Suppressor macrophage treated with lipopolysaccharide for 4 hours (primary cell): ENCODE measurements at places on chromosomes 16 and 17.

GRCh38 chr17:76199469-76199868, 40.8 kb downstream of the RNF157 start:
- no peak for DNase-seq

GRCh38 chr16:68349838-68350410, 39.1 kb downstream of the PRMT7 start:
- no peak for DNase-seq

- peak; percentile 14 for DNase-seq
These were observed 123.8 kb downstream of the GOSR1 start for GRCh38 chr17:30600830-30601494.

DNA sequence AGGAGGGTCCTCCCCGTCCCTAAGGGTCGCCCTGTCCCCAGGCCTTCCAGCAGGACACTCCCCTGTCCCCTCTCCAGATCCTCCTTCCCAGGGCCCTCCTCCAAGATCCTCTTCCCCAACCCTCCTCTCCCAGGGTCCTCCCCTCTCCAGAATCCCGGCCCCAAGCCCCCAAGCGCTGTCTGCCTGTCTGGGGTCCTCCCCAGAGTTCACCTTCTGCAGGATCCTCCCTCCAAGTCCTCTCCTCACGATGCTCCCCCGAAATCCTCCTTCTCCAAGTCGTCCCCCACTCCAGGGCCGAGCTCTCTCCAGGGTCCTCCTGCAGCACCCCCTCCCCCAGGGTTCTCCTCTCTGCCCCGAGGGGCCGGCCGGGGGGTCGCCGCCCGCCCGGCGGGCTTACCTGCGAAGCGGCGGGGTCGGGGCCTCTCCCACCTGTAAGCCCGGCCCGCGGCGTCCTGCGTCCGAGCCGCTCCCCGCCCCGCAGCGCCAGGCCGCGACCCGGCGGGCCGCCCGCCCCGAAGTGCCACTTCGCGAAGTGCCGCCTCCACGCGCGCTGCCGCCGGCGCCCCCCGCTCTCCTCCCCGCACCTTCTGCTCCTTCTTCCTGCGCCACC, 678 bp upstream of the BAIAP2 start:
- DNase-seq, result no peak

DNA sequence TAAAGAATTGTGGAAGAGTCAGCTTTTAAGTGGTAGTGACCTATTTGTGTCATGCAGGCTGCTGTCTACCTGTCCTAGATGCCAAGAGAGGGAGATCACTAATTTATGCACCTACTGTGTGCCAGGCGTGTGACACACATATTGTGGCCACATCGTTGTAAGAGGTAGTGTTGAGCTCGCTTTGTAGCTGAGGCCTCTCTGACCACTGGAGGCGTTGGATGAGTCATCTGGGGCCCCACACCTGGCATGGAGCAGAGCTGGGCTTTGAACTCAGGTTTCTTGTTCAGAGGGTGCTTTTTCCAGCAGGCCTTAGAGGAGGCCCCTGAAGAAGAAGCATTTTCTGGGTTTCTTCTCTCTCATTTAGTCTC, 52.3 kb upstream of the LGALS9 start:
- no peak for DNase-seq

- DNase-seq, result no peak
These were observed 52.4 kb upstream of the MRPS23 start for GRCh38 chr17:57902117-57902799.

DNA sequence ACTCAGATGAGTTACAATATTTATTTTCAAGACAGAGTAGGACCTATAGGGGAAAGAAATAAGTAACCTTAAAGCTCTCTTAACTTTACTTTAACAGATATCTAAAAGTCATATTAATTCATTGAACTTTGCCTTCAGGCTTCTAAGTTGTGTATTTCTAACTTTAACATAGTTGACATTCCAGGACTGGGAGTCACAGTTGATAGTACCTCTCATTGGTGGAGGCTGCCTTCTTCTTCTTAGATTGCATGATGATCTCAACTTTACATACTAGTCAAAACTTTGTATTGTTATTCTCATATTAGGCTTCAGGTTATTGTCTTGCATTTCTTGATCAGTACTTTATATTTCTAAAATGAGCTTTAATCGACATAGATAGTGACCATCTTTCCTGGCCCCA, 350.1 kb upstream of the KIF2B start:
- no peak for DNase-seq

DNA sequence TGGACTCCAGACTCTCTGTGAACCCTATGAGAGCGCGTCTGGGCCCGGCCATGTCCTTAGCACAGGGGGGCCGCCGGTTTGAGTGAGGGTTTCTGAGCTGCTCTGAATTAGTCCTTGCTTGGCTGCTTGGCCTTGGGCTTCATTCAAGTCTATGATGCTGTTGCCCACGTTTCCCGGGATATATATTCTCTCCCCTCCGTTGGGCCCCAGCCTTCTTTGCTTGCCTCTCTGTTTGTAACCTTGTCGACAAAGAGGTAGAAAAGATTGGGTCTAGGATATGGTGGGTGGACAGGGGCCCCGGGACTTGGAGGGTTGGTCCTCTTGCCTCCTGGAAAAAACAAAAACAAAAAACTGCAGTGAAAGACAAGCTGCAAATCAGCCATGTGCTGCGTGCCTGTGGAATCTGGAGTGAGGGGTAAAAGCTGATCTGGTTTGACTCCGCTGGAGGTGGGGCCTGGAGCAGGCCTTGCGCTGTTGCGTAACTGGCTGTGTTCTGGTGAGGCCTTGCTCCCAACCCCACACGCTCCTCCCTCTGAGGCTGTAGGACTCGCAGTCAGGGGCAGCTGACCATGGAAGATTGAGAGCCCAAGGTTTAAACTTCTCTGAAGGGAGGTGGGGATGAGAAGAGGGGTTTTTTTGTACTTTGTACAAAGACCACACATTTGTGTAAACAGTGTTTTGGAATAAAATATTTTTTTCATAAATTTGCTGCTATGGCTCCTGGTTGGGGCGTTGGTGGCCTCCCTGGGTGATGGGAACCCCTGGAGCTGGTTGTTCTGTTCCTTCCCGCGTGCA, 23.1 kb downstream of the STAT5A start:
- DNase-seq, result peak; percentile 82

- no peak for DNase-seq
These were observed 4.1 kb upstream of the KCTD11 start for GRCh38 chr17:7347630-7348477.

DNA sequence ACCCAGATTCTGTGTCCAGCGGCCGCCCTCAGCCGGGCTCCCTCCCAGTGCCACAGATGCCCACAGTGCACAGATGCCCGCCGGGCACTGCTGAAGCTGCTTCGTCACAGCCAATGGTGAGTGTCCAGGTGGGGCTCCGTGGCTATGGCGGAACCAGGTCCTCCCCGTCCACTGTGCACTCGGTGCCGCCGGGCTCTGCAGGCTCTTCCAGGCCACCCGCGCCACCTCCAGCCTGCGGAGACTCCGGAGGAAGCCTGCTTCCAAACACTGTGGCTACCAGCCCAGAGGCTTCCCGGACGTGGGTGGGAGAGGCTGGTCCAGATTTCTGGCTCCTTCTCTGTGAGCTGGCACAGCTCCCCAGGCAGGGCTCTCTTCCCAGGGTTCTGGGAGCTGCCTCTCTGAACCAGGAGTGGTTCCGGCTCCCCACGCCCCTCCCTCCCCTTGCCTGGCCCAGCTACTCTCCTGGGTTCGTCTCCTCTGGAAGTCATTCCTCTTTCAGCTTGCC, 2.8 kb upstream of the PYCR1 start:
- DNase-seq, result no peak

GRCh38 chr17:21711182-21711581, 18.9 kb downstream of the KCNJ18 start:
- no peak for DNase-seq
